Stimulated activated CD8-positive, alpha-beta memory T cell treated with anti-CD3 and anti-CD28 coated beads, Interleukin-15, amount 100 ng/mL, for 1 hour (primary cell): ENCODE measurements at places on chromosomes 4 and X.

DNA sequence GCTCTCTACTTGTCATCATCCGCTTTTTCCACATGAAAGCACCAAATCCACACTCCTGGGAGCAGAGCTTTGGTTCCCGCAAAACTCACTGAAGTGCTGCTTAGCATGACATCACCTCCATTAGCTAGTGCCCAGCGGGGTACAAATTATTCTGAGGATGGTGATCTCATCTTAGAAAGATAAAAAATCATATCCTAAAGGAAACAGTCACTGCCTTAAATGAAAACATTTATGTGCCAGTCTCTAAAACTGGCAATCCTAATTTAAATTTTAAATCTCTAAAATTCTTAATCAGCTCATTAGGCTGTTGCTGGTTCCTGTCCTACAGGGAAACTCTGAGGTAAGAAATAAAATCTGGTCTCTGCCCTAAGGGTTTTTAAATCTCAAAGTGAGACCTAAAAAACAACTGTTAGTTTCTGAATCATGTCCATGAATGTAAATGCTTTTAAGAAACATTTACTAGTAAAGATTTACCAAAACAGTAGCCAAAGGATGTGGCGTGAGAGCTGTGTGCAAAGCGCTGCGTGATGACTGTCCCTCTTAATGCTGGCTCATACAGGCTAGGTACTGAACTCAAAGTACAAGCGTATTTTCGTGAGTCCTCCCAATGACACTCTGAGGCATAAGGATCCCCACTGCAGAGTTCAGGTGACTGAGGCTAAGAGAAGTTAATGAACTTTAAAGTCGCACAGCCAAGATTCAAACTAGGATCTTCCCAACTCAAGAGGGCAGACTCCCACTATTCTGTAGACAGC lies 4.5 kb downstream of the CASP3 start:
- DNase-seq, result no peak

DNA sequence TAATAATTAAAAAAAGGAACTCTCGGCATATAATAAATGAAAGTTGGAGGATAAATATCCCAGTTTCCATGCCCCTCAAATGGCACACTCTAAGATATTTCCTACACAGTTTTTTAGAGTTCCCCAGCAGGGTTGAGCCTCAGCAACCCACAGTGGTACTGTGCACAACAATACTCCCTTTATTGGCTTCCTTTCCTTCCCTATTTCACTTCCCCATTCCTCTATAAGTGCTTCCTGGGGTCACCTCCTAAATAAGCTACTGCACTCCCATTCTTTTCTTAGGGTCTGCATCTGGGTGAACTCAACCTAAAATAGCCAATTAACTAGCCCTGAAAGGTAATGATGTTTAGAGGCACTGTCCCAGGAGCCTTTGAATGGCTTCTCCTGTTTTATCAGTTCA lies 76.4 kb upstream of the NHS start:
- DNase-seq, result no peak

DNA sequence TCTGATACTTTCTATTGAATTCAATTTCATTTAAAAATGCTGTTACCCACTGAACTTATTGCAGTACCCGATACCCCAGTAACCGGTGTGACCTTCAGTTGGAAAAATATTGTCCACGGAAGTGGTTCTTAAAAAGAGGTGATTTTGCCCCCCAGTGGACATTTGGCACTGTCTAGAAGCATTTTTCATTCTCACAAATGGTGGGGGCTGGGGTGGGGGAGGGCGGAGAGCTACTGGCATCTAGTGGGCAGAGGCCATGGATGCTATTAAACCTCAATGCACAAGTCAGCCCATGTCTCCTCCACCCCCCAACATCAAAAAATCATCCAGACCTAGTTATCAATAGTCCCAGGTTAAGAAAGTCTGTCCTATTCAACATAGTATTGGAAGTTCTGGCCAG lies 19.6 kb upstream of the CHM start:
- DNase-seq, result no peak

DNA sequence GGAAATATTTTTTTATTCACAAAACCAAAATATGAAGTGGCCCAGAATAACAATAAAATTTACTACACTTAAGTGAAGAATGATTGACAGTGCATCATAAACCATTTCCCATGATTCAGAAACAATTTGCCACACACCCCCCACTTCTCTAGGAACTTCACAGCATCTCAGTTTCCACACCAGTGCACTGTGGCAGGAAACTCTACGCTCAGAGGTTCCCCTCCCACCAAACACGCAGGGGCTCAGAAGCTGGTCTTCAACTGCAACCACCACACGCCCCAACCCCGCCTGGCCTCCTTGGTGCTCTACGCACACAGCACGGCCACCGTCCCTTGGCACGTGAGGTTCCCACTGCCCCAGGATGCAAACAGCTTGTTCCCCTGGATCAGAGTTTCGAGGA lies 63.7 kb downstream of the ZFYVE28 start:
- DNase-seq, result no peak

DNA sequence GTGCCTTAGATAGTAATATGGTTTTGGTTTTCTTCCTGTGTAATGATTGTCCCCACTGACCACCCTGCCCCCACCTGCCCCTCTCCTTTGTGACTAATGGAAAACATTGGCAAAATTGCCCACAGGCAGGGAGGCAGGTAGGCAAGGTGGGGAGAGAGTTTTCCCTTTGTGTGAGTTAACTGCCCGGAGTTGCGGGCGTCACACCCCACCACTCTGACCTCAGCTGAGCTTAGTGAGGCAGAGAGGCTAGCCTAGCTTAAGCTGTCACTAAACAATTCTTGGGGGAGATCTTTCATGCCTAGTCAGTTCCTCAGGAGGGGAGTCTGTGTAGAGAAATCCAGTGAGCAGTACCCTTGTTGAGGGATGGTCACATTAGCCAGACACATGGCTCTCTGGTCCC lies 245.3 kb downstream of the BCOR start:
- no peak for DNase-seq

DNA sequence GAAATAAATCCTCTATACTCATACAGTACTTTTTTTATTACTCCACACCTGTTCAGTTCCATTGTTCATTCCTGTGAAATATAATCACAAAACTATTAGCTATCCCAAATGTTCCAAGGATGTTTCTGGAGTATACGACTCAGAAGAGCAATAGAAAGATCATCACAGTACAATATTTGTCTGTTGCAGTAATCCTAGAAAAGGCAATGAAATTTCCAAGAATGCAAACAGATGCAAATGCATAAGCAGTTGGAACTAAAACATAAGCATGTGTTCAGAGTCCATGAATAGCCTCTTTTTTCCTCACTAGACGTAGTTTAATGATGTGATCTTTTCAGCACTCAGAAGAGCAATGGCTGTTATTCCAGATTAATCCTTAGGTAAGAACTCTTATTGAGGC lies 55.2 kb downstream of the RTL3 start:
- no peak for DNase-seq

- DNase-seq, result no peak
Measured at GRCh38 chr4:6550821-6551220, 24.2 kb upstream of the MAN2B2 start.

DNA sequence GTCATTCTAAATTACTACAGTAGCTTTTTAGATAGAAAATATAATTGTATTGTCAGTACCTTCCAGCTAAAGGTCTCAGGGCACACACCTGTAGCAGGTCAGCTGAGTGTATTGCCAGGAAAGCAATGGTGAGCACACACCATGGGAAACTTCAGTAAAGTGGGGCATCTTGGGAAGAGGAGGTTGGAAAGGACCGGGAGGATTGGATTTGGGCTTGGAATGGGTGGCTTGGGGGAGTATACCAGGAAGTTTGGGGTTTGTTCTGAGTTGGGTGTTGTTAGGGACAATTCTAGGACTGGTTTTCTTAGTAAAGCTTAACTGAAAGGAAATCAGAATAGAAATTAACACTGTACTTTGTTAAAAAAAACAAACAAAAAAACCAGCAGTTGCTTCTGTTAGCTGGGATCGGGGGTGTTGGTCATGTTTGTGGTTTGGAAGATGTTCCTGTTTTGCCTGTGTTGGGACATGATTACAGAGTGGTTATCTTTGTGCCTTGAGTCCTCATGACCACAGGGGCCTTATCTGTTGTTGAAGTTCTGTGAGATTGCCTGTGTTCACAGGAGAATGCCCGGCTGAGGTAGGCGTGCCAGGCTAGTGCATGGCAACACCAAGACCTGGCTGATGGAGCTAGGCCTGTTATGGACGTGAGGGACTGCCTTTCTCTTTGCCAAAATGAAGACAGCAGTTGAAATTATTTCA lies 35.1 kb downstream of the PRIMPOL start:
- DNase-seq, result no peak

GRCh38 chrX:9943420-9943819 lies 23.7 kb upstream of the CLDN34 start:
- no peak for DNase-seq

GRCh38 chr4:5003372-5003857 lies 15.8 kb downstream of the CYTL1 start:
- DNase-seq, result no peak

GRCh38 chr4:12178614-12179610 lies 750.2 kb upstream of the HS3ST1 start:
- no peak for DNase-seq

DNA sequence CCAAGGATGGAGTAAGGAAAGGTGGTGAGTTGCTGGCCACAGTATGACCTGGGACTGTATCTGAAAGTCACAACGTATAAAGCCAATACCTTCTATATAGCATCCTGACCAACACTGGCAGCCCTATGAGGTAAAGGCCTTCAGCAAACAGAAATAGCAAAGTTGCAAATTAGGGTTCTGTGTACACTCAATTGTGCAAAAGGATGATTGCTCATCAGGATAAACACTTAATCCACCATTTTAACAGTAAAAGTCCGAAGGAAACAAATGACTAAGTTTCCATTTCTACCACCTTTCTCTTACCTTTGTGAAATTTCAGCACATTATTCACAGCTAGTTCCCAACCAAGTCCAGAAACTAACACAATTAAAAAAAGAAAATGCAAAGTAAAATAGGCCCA lies 1.4 kb upstream of the FNIP2 start:
- DNase-seq, result no peak

DNA sequence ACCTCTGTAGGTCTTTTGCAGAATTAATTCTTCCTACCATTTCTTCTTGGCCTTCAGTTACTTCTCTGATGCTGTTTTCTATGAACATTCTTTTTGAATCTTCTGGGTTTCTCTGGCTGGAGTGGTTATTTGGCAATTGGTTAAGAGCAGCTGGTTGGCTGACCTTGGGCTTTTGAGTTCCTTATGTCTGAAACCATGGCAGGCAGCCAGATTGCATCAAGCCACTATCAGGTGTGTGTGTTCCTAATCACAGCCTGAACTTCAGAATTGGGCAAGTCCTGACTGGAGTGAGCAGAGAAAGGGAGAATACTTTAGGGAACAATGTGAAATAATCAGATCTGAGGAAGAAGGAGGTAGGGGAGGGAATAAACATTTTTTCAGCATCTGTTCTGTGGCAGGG lies 90.2 kb downstream of the ARHGAP10 start:
- no peak for DNase-seq

DNA sequence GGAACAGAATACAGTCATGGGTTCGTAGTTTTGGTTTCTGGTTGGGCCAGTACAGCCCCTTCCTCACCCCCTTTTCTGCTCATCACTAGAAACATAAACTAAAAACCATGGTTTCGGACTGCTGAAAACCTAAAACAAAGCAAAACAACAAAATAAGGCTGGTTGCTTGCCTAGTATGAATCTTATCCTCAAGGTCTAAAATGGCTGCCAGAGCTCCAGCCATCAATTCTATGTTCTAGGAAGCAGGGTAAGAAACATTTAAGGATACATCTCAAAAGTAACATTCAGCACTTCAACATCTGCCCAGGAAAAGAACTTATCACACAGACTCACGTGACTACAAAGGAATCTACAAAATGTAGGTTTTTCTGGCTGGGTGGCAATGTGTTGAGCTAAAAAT lies 31.5 kb downstream of the PPP3CA start:
- no peak for DNase-seq

GRCh38 chrX:28888416-28888815 lies 301.2 kb downstream of the IL1RAPL1 start:
- no peak for DNase-seq

GRCh38 chr4:52555356-52555716 lies 103.8 kb downstream of the USP46 start:
- no peak for DNase-seq

GRCh38 chrX:50333308-50333707 lies 128.7 kb downstream of the CCNB3 start:
- no peak for DNase-seq

- no peak for DNase-seq
Measured at GRCh38 chr4:169033660-169034059, 23.6 kb upstream of the CBR4 start.

DNA sequence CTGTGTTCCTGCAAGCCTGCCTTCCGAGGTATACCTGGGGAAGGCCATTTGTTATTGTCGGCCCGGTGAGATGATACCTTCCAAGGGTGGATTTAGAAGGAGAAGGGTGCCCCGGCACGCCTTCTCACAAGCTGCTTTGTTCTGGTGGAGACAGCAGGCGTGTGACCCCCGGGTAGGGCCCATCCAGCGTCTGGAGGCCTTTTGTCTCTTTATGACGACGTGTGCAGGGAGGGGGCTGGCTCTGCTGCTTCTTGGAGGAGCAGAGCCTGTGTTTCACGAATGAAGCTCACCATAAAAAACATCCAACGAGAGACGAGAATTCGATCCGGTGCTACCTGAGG lies 45.3 kb downstream of the SHOX start:
- DNase-seq, result no peak

GRCh38 chr4:162959046-162959445 lies 207.6 kb downstream of the NAF1 start:
- no peak for DNase-seq

DNA sequence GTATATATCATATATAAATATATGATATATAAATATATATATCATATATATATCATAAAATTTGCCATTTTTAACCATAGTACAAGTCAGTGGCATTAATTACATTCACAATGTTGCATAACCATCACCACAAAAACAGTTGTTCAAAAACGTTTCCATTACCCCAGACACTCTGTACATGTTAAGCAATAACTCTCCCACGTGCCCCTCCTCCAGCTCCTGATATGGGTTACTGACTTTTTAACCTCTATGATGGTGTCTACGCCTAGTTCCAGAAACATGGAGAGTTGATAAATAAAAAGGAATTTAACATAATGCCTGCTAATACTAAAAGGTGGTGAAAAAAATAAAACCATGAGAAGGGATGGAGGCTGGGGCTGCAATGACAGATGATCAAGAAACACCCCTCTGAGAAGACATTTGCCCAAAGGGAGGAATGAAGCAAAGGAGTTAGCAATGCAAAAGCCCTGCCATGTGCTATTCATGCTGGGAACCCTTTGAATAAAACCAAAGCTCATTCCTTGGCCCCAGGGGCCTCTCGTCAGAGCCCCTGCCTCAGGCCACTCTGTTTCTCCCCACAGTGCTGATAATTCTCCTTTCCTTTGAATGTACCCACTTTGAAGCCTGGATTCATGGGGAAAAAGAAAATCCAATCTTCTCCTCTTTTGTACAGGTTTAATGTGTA lies 144.3 kb downstream of the NWD2 start:
- DNase-seq, result no peak

DNA sequence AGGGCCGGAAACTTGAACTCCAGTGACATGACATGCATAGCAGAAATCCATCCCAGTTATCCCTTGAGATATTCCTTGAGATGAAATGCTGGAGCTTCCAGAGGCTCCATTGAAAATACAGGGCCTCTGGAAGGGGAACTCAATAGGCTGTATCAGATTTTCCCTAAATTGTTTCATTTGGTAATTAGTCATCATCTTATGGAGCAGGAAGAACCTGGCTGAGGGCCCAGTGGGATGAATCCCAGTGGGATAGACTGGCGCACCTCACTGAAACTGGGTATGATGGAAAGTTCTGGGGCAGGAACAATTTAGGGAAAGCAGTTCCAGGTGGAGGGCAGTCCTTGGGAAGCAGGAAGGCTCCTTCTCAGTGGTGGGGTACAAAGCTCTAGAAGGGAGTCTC lies 307.8 kb upstream of the DIPK2B start:
- no peak for DNase-seq

GRCh38 chr4:19164334-19164733 lies 1087.4 kb upstream of the SLIT2 start:
- no peak for DNase-seq
